ENCODE measurements at places on chromosomes 2 and 18. TPM values are rescaled to one million over a fixed set of nuclear protein-coding genes. Genes with fewer than 3 reads are reported as not detected.

The CNTNAP5 gene
- 4.5 TPM for total RNA-seq

The DNAJC5G gene
- 1.7 TPM for total RNA-seq

The VPS54 gene
- 27.0 TPM for total RNA-seq

The ALKAL2 gene
- 2.5 TPM for total RNA-seq

The DNAH7 gene
- total RNA-seq, result 0.36 TPM

The ANKMY1 gene
- 6.7 TPM for total RNA-seq

The CLEC4F gene
- 0.55 TPM for total RNA-seq

The KCNK3 gene
- total RNA-seq, result 5.3 TPM

The IL36G gene
- total RNA-seq, result not detected

The NFATC1 gene
- 13.8 TPM for total RNA-seq

Data from sigmoid colon (tissue), 7 donors.